ENCODE measurements at places on chromosomes 6 and 20.

DNA sequence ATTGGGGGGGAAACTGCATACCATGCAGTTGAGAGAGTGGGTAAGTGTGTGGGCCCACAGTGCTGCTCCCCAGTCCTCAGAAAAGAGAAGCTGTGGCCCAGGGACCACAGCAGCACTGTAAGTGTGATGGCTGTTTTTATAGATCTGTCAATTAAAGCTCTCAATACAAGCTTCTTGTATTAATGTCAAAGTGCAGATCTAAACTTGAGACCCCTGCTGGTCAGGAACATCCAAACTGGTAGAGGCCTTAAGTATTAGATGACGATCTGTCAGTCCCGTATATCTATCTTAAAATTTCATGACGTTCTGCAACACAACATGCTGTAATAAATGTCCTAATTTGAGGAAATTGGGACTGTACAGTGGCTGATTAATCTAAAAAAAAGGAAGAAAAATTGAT lies 74.8 kb downstream of the TULP4 start:
- no peak for DNase-seq

DNA sequence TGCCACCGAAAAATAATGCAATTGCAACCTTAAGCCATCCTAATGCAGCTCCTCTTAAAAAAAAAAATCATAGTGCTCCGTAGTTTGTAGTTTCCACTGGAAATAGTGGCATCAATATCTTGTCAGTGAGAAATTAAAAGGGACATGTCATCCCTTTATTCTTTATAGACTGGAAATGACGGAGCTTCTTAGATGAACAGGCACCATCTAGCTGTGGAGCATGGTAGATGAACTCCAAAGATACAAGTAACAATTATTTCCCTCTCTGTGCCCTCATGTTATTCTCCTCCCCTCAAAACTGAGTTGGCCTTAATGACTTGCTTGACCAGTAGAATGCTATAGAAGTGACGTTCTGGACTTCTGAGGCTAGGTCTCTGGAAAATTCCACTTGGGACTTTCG lies 268.1 kb upstream of the SPTLC3 start:
- no peak for DNase-seq

GRCh38 chr6:74871757-74872156 lies 334.1 kb downstream of the COL12A1 start:
- no peak for DNase-seq

DNA sequence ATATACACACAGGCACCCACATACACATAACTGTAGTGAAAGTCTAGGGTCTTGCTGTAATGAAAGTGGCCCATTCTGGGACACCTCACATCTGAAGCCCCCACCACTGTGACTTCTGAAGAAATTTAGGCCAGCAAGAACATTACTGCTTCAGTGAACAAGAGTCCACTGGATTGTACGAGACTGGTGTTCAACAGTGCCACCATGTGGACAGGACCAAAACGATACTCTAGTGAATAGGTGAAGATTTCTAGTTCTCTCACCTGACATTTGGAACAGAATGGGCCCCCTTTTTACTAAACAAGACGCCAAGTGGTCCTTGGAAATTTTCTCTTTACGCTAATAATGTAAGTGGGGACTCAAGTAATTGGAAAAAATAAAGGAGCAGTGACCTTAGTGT lies 156.9 kb downstream of the MAFB start:
- DNase-seq = no peak

GRCh38 chr6:13841936-13842335 lies 27.6 kb upstream of the MCUR1 start:
- no peak for DNase-seq

DNA sequence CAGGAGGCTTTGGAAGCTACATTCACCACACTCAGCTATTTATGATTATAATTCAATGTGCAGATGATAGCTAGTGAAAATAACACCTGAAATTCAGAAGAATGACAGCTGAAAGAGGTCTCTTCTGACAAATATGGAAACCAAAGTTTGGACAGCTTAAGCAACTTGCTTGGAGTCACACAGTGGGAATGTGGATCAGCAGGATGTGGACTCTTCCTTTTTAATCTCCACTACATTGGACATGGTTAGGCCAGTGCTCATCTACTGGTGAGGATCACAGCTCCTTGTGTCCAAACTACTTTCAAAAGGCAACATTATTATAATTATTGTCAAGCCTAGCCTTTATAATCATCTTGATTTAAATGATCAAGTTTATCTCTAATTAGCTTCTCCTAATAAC lies 10.4 kb downstream of the TRAPPC3L start:
- DNase-seq = no peak

- no peak for DNase-seq
These were observed 211.6 kb downstream of the SLC24A3 start for GRCh38 chr20:19423900-19424620.

DNA sequence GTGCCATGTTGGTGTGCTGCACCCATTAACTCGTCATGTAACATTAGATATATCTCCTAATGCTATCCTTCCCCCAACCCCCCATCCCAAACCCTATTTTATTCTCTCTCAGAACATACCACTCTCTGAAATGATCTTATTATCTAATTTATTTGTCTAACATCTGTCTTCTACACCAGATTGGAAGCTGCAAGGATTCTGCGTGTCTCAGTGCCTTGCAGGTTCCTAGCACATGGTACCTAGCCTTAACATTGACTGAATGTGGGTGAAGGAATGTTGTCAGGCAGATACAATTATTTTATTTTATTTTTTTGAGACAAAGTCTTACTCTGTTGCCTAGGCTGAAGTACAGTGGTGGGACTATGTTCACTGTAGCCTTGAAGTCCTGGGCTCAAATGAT lies 124.9 kb downstream of the BCAS1 start:
- no peak for DNase-seq

DNA sequence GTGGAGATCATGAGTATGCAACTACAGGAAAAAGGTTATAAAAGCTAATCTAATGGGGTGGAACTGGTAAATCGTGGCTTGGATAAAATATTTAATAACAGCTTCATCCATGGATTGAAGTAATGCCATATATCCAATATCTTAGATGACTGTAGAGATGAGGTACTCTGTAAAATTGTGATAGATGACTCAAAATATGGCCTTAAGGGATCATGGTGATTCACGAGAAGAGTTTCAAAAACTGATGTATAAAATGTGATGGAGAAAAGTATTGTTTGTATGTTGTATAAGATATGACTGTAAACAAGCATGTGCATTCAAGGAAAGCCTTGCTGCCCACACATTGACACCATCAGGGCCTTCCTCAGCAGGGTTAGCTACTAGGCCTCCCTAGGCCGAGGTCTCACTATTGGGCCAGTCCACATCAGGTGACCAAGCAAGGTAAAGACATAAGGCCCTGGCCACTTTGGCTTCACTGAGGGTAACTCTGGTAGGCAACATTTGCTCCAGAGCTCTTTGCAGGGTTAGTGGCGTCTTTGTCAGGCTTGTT lies 17.7 kb upstream of the CCN6 start:
- DNase-seq = no peak

DNA sequence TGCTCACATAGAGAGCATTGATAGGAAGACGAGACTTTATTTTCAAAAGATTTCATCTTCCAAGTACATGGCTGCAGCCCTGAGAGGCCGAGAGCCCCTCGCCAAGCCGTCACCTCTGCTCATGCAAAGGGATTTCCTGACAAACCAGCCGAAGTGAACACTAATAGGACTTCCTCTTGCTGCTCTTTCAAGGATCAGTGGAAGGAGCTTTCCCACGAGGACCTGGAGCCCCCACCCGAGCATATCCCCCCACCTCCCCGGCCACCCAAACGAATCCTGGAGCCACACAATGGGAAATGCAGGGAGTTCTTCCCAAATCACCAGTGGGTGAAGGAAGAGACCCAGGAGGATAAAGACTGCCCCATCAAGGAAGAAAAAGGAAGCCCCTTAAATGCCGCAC lies 69.3 kb downstream of the PTPN1 start:
- DNase-seq = no peak

GRCh38 chr6:157221817-157222175 lies 101.5 kb downstream of the TMEM242 start:
- no peak for DNase-seq

GRCh38 chr6:91155129-91155785 lies 568.4 kb upstream of the MAP3K7 start:
- no peak for DNase-seq

- no peak for DNase-seq
These were observed 158.3 kb downstream of the GRM4 start for GRCh38 chr6:33987531-33988021.
